Neuronal stem cell (in vitro differentiated cells): ENCODE measurements at places on chromosomes 12 and 14.

DNA sequence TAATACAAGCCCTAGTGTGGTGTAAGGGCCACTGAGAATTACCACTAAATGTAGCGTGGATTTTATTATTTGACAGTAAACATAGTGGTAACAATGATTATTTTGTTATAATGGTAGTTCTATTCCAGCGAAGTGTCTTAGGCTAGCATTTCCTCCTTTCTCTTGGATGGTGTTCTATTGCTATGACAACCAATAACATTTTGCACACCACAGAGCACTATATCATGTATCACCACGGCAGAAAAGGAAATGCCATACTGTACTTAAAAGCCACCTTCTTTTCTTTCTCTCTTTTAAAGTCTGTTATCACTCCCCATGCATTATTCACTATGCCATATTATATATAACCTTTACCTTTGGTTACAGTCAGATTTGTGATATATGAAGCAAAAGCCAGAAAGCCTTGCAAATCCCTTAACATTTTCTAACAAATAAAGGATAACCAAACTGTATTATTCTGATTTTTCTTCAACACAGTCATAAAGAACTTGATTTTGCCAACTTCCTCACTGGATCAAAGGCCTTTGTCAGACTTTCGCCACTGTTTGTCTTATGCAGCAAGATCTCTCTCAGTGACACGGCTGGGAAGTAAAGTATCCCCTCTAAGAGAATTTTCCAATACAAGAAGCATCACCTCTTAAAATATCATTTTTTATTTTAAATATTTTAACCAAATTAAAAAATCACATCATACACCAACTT is 195.8 kb downstream of the FOXN3 start:
- H3K36me3 ChIP-seq = no peaks in the 10 kb centered on the region
- H3K4me3 ChIP-seq = no peak overlapping the region
- H3K27ac ChIP-seq = no peak overlapping the region
- DNase-seq = no peak

GRCh38 chr14:102760496-102761193 is 16.6 kb upstream of the TRAF3 start:
- no peak overlapping the region for H3K27ac ChIP-seq
- no peaks in the 10 kb centered on the region for H3K27me3 ChIP-seq
- no peak for DNase-seq
- H3K36me3 ChIP-seq = no peaks in the 10 kb centered on the region

DNA sequence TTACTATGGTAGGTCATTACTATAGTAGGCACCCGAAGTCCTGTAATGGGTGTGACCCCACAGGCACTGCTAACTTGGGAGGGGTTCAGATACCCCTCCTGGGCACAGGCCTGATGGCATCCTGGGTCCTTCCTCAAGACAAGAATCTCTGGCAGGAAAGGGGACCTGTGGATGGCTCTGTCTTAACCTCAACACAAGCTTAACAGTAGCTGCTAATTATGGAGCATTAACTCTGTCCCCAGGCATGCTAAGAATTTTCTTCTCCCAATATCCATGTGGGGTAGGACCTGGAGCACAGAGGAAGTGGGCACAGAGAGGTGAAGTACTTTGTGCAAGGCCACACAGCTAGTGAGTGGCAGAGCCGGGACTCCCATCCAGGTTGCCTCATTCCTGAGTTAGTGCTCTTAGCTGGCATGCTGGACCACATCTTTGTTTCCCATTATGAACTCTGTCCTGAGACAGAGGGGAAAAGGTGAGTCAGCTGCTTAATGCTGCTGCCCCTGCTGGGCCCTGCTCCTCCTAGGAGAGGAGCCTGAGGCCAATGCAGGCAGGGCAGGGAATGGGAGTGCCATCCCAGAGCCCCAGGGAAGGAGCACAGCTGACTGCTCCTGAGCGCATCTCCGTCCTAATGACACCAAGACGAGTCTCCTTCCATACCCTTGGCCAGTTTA is 32.1 kb downstream of the GALNT16 start:
- no peaks in the 10 kb centered on the region for H3K27me3 ChIP-seq
- no peak overlapping the region for H3K4me3 ChIP-seq
- H3K36me3 ChIP-seq = no peaks in the 10 kb centered on the region
- DNase-seq = no peak
- H3K4me1 ChIP-seq = peaks cover 6% of the 10 kb centered on the region

DNA sequence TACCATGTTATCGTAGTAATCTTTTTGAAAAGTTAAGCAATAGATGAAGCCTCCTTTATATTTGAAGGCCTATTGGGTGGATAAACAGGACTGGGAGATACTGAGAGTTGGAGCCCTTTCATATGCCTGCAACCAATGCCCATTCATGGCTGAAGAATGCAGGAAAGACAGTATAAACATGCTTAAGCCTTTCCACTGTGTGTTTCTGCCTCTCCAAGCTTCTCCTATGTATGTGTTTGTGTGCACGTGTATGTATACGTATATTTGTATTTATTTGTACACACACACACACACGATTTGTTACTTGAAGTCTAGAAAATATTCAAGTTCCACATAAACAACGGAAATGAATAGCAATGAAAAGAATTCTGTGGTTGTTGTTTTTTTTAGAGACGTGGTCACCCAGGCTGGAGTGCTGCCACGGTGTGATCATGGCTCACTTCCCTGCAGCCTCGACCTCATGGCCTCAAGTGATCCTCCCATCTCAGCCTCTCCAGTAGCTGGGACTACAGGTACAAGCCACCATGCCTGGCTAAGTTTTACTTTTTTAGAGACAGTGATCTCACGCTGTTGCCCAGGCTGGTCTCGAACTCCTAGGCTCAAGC is 1453.5 kb downstream of the AACS start:
- H3K27ac ChIP-seq = no peak overlapping the region
- H3K36me3 ChIP-seq = no peaks in the 10 kb centered on the region
- no peak for DNase-seq
- no peaks in the 10 kb centered on the region for H3K27me3 ChIP-seq

- no peak overlapping the region for H3K27ac ChIP-seq
- DNase-seq = no peak
- no peaks in the 10 kb centered on the region for H3K36me3 ChIP-seq
- H3K27me3 ChIP-seq = peaks cover 5% of the 10 kb centered on the region
- no peak overlapping the region for H3K4me3 ChIP-seq
These were observed 150.2 kb upstream of the C14orf180 start for GRCh38 chr14:104429291-104429861.

DNA sequence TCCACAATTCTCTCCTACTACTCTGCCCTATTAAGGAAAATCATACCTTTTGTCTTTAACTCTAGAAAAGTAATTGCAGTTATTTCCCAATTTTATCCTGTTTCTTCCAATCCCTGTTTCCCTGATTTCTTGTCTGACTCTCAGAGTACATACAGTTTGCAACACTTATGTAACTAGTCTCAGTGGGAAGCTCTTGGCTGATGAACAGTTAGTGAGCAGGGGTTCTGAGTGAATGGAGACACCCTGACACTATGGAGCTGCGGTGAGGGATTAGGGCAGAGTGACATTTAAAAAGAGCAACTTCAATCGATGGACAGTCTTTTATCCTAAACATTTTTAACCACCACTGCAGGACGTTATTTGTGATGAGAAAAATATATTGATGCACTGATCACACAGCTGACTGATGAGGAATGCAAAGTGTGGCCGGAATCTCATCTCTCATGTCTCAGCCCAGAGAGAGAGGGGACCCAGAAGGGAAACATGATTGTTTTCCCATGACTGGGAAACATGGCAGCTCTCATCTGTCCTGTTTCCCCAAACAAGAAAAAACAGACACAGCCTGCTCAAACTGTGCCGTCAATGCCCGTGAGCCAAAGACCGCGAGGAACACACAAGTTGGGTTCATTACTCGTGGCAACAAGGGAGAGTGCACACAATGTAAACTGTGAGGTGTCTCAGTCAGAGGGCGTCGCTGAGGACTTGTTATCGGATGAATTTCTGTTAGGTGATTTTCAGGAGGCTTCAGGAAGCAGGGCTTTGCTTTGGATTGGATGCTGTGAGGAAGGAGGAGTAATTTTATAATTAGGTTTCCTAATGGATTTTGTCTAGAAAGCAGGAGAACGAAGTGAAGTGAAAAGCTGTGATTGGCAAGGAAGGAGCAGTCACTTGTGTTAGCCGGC is 5.2 kb upstream of the SLC6A13 start:
- DNase-seq = no peak
- H3K27ac ChIP-seq = no peak overlapping the region
- no peak overlapping the region for H3K4me3 ChIP-seq
- no peaks in the 10 kb centered on the region for H3K27me3 ChIP-seq

GRCh38 chr14:100211366-100211765 is 27.6 kb upstream of the YY1 start:
- no peak overlapping the region for H3K27ac ChIP-seq
- H3K36me3 ChIP-seq = peaks cover 6% of the 10 kb centered on the region
- H3K27me3 ChIP-seq = no peaks in the 10 kb centered on the region
- H3K4me1 ChIP-seq = peaks cover 4% of the 10 kb centered on the region
- no peak overlapping the region for H3K4me3 ChIP-seq

GRCh38 chr12:25501549-25501948 is 51.5 kb downstream of the LMNTD1 start:
- H3K4me1 ChIP-seq = no peaks in the 10 kb centered on the region
- H3K36me3 ChIP-seq = no peaks in the 10 kb centered on the region
- DNase-seq = no peak
- H3K4me3 ChIP-seq = no peak overlapping the region
- H3K27ac ChIP-seq = no peak overlapping the region

DNA sequence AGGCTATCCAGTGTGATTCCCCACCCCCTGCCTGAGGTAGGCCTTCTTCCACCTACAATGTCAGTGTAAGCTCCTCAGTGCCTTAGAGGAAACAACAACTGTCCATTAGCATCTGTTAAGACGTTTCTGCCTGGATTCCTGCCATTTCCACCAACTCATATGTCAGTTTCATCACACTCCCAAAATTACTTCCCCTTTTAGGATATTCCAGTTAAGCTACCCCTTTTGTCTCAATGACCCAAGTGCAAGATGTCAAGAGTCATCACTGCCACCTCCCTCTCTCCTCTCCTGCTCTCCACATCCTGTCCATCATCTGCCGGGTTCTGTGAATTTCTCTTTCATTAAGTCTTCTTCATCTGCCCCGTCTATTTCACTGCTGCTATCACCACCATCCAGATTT is 189.4 kb downstream of the DPF3 start:
- no peaks in the 10 kb centered on the region for H3K36me3 ChIP-seq
- H3K27me3 ChIP-seq = no peaks in the 10 kb centered on the region
- H3K4me3 ChIP-seq = no peak overlapping the region
- H3K4me1 ChIP-seq = peaks cover 15% of the 10 kb centered on the region
- no peak overlapping the region for H3K27ac ChIP-seq
